ENCODE measurements at places on chromosomes 6 and 20. TPM values are rescaled to one million over a fixed set of nuclear protein-coding genes. Genes with fewer than 3 reads are reported as not detected.

DNA sequence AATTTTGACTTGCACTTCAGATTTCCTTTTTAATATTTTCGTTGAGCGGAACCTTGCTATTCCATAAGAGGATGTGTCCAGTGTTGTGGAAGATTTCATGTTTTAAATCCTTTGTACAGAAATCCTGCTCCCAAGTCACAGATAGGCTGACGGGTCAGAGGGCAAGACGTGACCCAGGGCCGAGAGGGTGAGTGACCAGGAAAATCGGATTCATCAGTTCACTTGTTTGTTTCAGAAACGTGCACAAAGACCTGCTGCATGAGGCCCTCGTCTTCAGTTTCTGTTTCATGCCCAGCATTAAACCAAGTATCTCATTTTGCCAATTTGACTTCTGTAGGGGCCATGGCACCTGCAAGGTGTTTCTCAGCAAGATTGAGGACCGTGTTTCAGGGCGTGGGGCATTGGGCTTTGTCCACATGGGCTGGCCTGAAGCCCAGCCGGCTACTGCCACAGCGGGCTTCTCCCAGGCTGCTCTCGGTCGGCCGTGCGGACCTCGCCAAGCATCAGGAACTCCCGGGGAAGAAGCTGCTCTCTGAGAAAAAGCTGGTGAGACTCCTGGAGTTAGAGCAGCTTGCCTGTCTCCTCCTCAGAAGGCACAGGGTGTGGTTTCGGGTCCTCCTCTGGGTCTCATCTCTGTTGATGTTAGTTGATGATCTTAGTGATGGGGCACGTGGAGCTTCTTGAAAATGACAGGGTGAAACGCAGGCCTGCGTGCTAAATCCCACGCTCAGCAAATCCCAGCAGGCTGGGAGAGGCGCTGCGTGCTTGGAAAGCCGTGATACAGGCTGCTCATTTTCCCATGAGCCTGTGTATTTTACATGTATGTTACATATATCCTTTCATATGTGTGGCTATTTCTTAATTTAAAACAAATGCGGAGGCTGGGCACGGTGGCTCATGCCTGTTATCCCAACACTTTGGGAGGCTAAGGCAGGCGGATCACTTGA, 10.5 kb downstream of the MTG2 start:
- peaks cover 2% of the 10 kb centered on the region for H3K36me3 ChIP-seq
- no peaks in the 10 kb centered on the region for H3K27me3 ChIP-seq
- H3K4me3 ChIP-seq, result no peak overlapping the region
- H3K27ac ChIP-seq, result no peak overlapping the region
- peak; percentile 19 for DNase-seq

- no peaks in the 10 kb centered on the region for H3K36me3 ChIP-seq
- DNase-seq, result no peak
- H3K4me3 ChIP-seq, result no peak overlapping the region
- no peaks in the 10 kb centered on the region for H3K4me1 ChIP-seq
- H3K27me3 ChIP-seq, result no peaks in the 10 kb centered on the region
These were observed 13.9 kb upstream of the TSHZ2 start for GRCh38 chr20:52958211-52958610.

- no peaks in the 10 kb centered on the region for H3K4me1 ChIP-seq
- H3K36me3 ChIP-seq, result no peaks in the 10 kb centered on the region
- H3K27ac ChIP-seq, result no peak overlapping the region
- H3K27me3 ChIP-seq, result no peaks in the 10 kb centered on the region
These were observed 117.0 kb downstream of the TFAP2A start for GRCh38 chr6:10297832-10298231.

DNA sequence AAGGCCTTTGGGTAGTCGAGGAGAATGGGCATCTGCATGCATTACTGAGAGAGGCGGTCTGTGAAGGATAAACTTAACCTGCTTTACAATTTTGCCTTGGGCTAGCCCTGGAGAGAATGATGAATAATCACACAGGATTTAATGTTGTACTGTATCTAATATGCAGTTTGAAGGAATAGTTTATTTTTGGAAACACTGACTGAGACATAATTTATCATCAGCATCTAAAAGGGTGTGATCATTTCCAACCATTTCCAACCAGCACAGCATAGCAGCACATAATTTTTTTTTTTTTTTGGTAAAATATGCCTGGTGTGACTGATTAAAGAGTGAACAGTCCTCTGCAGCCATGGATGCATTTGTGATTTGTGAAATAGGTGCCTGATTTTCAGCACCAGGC, 519.5 kb downstream of the PHF3 start:
- H3K27me3 ChIP-seq, result no peaks in the 10 kb centered on the region
- no peak for DNase-seq
- no peak overlapping the region for H3K27ac ChIP-seq
- no peak overlapping the region for H3K4me3 ChIP-seq
- no peaks in the 10 kb centered on the region for H3K4me1 ChIP-seq

DNA sequence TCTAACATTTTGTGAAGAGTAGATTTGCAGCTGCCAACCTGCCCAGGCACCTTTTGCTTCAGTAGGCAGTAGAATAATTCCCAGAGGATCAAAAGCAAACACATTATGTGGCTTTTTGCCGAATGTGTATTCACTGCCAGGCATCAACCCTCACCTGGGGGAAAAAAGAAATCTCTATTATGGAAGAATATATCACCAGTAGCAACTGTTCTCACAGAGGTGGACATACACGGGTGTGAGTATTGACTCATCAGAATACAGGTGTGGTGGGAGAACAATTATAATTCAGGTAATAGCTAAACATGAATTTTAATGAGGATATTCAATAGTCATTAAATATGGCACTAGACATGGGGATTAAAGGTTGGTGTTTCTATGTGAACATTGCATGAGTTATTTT, 910.7 kb downstream of the TFAP2A start:
- H3K36me3 ChIP-seq, result no peaks in the 10 kb centered on the region
- no peak overlapping the region for H3K4me3 ChIP-seq
- no peaks in the 10 kb centered on the region for H3K4me1 ChIP-seq
- no peaks in the 10 kb centered on the region for H3K27me3 ChIP-seq
- H3K27ac ChIP-seq, result no peak overlapping the region

The PRDM13 gene
- not detected for total RNA-seq

DNA sequence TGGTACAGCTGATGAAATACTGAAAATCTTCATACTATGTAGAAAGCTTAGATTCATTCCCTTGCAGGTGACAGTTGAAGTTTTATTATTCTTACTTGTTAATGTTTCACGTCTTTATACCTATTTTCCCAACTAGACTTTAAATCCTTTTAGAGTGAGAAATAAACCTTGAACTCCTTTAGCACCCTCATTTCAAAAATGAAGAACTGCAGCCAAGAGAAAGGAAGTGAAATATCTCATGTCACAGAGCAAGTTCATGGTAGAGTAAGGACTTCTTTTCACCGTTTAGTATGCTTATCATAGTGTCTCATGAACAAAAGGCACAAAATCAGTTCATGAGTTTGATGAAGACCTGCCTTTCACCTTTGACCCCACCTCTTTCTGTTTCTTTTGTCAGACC, 38.5 kb downstream of the ORC3 start:
- no peaks in the 10 kb centered on the region for H3K36me3 ChIP-seq
- no peaks in the 10 kb centered on the region for H3K27me3 ChIP-seq
- no peak overlapping the region for H3K4me3 ChIP-seq
- no peaks in the 10 kb centered on the region for H3K4me1 ChIP-seq
- no peak overlapping the region for H3K27ac ChIP-seq

DNA sequence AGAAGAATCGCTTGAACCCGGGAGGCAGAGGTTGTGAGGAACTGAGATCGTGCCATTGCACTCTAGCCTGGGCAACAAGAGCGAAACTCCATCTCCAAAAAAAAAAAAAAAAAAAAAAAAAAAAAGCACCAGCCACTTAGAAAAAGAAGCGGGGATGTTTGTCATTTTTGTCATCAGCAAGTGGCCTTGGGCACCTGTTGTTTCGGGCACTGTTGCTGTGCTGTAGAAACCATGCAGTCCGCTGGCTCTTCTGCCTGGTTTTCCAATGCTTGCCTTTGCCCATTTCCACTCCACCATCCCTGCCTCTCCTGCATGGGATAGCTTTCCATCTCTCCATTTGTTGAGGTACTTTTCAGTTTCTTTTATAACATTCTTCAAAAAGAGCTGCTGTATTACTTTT, 129.3 kb downstream of the ARID1B start:
- no peaks in the 10 kb centered on the region for H3K4me1 ChIP-seq
- no peak overlapping the region for H3K27ac ChIP-seq
- no peaks in the 10 kb centered on the region for H3K27me3 ChIP-seq
- H3K4me3 ChIP-seq, result no peak overlapping the region

GRCh38 chr6:111486921-111487320, 3.9 kb upstream of the REV3L start:
- no peaks in the 10 kb centered on the region for H3K36me3 ChIP-seq
- no peaks in the 10 kb centered on the region for H3K4me1 ChIP-seq
- H3K27ac ChIP-seq, result no peak overlapping the region
- no peak overlapping the region for H3K4me3 ChIP-seq
- no peak for DNase-seq

GRCh38 chr20:19275038-19275629, 62.7 kb downstream of the SLC24A3 start:
- peaks cover 4% of the 10 kb centered on the region for H3K4me1 ChIP-seq
- no peak for DNase-seq
- no peak overlapping the region for H3K4me3 ChIP-seq
- no peaks in the 10 kb centered on the region for H3K36me3 ChIP-seq

DNA sequence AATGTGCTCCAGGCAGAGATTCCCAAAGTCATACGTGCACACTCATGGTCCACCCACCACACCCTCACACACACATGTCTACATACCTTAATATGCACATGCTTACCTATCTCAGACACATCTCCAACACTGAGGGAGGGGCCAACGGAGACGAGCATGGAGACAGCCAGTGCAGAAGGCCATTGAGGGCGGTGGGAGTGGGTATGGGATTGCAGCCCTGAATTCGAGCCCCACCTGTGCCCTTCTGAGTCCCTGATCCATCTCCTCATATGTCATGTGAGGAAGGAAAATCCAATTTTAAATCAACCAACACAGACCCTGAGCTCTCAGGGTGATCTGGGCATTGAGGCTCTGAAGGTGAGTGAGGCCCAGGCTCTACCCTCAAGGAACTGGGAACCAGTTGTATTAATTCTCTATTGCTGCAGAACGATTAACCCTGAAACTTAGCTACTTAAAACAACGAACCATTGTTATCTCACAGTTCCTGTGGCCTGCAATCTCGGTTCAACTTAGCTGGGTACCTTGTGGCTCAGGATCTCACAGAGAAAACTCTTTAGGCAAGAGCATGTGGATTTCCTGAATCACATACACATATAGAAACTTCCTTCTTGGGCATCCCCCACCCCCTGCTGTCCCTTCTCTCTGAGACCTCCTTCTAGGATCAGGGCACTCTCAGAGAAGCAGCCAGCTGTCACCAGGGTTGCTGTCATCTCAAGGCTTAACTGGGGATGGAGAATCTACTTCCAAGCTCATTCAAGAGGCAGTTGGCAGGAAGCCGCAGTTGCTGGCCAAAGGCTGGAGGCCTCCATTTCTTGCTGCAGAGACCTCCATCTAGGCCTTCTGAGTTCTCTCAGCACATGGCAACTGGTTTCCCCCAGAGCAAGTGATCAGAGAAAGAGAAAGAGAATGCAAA, 28.3 kb downstream of the GLP1R start:
- H3K27ac ChIP-seq, result no peak overlapping the region
- H3K27me3 ChIP-seq, result no peaks in the 10 kb centered on the region
- no peaks in the 10 kb centered on the region for H3K36me3 ChIP-seq

- no peak for DNase-seq
- no peaks in the 10 kb centered on the region for H3K36me3 ChIP-seq
- no peaks in the 10 kb centered on the region for H3K27me3 ChIP-seq
- H3K4me1 ChIP-seq, result peaks cover 1% of the 10 kb centered on the region
These were observed 167.1 kb upstream of the TOP1 start for GRCh38 chr20:40861427-40862008.

DNA sequence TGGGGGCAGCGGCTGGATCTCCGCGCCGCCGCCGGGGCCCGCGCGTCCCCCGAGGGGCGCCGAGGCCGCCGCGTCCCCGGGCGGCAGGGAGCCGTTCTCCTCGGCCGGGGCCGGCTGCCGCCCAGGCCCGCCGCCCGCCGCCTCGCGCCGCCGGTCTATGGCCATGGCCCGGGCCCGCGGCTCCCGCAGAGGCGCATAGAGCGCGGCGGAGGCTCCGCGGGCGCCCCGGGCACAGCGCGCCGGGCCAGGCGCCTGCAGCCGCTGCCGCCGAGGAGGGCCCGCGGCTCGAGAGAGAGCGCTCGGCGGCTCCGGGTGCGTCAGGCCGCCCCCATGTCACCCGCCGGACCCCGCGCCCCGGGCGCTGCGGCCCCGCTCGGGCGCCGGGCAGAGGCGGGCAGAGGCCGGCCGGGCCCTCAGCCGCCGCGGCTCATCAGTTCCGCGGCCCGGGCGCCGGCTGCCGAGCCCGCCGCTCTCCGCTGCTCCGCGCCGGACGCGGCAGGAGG, 404 bp downstream of the SLC22A23 start:
- no peak overlapping the region for H3K27ac ChIP-seq
- H3K36me3 ChIP-seq, result no peaks in the 10 kb centered on the region
- DNase-seq, result no peak
- peak overlapping the region; percentile 88 for H3K4me3 ChIP-seq
- no peaks in the 10 kb centered on the region for H3K4me1 ChIP-seq

The GPX5 gene
- total RNA-seq, result not detected

The SOX18 gene
- total RNA-seq, result 186 TPM

DNA sequence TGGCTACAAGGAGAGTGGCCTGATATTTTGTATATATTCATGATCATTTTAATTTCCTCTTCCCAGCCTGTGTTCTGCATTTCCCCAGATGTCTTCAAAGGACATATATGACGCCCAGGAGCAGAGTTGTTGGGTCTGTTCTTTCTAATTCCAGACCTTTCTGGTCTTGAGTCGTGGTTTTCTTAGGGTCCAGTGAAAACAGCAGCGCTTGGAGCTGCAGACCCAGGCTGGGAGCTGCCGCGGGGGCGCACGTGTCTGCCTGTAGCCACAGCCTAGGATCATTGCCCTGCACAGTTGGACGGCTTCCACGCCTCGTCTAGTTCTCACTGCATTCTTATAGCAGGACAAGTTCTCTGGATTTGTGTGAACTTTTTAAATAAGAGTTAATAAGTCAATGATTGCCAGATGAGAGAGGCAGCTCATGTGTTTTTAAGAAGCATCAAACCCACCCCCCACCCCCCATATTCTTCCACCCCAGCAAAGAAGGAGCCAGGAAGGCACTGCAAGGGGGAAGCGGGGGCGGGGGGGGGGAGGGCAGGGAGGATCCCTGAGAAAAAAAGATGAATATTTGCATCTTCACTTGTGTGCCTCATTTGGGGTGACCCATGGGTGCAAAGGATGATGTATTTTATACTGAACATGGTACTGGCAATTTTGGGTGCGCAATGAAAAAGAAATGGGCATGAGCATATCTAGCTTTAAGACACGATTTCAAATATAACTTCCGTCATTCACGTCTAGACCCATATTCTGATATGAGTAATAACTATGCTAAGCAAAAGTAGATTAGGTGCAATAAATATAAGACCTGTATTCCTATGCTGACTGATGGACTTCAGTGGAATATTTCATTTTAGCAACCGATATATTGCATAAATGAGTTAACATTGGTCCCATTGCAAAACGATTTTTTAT, 160.0 kb downstream of the TBXT start:
- peak; percentile 83 for DNase-seq
- no peaks in the 10 kb centered on the region for H3K36me3 ChIP-seq
- H3K4me1 ChIP-seq, result no peaks in the 10 kb centered on the region
- H3K27me3 ChIP-seq, result no peaks in the 10 kb centered on the region

GRCh38 chr6:112254921-112255320, 554 bp upstream of the LAMA4 start:
- no peaks in the 10 kb centered on the region for H3K36me3 ChIP-seq
- no peak overlapping the region for H3K27ac ChIP-seq
- peaks cover 4% of the 10 kb centered on the region for H3K4me1 ChIP-seq
- H3K4me3 ChIP-seq, result no peak overlapping the region
- DNase-seq, result no peak

The OR12D3 gene
- not detected for total RNA-seq
